GM03348 (cell line): ENCODE measurements at places on chromosomes 5 and 9.

GRCh38 chr5:76125888-76126287 lies 42.7 kb downstream of the SV2C start:
- DNase-seq = no peak

DNA sequence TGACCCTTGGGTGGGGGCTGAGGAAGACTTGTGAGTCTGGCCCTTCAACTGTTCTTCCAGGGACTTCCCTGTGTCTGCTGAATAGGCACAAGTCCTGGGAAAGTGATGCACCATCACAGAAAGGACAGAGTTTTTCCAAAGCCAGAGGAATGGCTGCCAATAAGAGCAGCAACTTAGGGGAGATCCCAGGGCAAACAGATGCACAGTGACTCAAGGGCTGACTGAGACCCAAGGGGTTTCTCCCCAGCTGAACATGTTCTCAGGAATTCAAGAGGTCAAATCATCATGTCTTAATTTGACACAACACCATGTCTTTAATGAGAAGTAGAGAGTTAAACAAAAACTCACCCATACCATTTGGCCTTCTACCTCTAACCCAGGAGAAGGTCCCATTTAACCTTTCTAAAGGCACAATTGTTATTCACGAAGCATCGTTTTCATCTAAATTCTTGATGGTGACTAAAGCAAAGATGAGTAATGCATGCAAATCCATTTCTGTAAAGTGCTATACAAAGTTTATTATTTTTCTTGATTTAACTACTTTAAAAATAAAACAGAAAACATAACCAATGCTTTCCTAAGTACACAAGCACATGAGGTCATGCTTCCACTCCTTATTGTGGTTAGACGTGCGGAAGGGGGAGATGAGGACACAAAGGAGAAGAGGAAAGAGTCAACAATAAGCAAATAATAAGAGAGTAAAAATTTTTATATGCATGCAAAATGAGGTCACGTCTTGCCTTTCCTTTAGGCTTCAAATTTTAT lies 324.1 kb downstream of the PLK2 start:
- DNase-seq = peak; percentile 21

GRCh38 chr5:38208782-38209378 lies 49.5 kb upstream of the EGFLAM start:
- peak; percentile 60 for DNase-seq

GRCh38 chr9:98330831-98331230 lies 75.4 kb upstream of the TBC1D2 start:
- DNase-seq = no peak

DNA sequence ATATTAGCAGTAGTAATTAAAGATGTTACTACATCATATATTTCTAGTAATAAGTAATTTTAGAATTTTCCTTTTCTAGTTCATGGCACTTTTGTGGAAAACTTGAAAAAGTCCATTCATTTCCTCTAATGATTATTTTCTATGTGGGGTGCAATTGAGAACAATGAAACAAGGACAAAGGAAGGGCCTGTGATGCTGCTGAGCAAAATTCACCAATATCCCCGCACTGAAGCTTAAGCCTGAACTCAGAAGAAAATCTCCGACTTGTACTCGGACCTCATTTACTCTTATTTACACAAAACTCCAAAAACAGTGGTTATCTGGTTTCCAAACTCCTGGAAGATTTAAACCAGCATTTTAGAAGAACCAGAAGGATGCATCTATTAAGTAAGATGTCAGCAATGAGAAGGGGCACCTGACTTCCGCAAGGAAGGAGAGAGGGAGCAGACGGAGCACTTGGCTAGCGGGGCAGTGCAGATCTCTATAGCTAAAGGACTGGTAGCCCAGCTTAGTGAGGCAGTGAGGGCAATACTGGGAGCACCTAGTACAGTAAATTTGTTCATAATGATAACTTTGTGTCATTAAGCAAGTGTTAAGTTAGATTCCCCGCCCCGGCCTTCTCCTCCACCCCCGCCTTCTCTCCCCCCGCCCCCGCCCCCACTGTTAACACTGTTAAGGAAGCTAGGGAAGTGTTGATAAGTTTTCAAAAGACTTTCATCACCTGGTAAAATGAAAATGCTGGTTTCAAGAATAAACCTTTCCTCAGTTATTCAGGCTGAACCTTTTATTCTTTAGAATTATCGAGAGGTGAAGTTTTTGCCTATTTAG lies 123.3 kb downstream of the ZSWIM6 start:
- no peak for DNase-seq

DNA sequence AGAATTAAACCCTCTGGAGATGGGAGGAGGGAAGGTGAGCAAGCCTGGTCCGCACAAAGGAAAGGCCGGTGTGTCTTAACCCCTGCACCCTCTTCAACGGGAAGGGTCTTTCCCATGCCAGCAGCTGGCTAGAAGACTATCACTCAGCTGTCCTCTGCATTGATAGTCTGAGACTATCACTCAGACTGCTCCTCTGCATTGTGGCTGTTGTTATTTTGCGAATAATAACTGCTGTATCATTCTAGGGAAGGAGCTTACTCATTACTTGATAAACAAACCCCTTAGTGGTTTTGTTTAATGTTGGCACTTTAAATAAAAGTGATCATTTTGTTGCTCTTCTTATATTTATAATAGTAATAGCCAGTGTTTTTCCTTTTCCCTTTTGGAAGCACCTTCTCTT lies 8.1 kb downstream of the TRIP13 start:
- no peak for DNase-seq

GRCh38 chr5:118479285-118479684 lies 509.1 kb downstream of the DTWD2 start:
- DNase-seq = no peak

DNA sequence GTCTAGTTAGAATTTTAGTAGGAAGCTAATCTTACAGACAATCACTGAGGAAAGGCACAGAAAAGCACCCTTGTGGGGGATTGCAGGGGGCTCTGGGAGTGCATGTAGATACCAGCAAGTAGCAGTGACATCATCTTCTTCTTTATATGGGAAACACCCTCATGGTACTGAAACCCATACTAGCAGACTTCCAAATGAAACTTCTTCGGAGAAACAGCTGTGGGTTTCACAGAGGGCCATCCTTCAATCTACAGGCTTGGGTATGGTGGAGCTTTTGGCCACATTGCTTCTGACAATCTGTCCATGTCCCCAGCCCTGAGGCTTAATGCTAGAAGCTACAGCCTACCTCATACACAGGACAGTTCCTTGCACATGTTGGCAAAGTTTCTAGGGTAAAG lies 165.2 kb upstream of the NFIB start:
- DNase-seq = no peak

GRCh38 chr5:172052450-172053236 lies 46.2 kb upstream of the FBXW11 start:
- peak; percentile 73 for DNase-seq

DNA sequence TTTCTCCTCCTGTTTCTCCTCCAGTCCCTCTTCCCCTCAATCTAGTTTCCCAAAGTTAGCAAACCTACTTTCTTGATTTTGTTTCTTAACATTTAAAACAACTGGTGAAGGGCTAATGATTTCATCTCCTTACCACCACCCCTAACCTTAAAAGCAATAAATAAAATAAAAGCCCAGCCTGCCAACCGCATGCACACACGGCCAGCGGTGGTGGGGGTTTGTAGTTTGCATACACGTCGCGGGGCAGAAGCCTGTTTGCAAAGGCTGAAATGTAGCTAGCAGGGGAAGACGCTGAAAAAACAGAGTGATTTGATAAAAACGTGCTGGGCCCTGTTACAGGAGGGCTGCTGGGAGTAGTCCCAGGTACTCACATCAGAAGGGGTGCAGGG lies 1.9 kb upstream of the DMRT2 start:
- DNase-seq = no peak

- no peak for DNase-seq
These were observed 14.1 kb downstream of the SLC25A46 start for GRCh38 chr5:110752953-110753352.

DNA sequence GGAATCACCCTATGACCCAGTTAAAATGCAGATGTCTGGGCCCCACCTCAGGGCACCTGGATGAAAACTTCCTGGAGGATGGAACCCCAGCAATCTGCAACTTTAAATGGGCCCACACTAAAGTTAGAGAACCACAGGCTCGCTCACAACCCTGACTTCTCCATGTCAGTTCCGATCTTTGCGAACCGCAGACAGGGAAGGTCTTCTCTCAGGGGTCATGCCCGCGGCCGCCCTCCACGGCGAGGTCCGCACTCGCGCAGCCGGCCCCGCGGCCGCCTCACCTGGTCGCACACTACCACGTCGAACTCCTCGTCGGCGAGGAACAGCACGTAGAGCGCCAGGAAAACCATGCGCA lies 499 bp downstream of the ALG2 start:
- DNase-seq = no peak

GRCh38 chr9:1469996-1470395 lies 419.8 kb downstream of the DMRT2 start:
- no peak for DNase-seq

- DNase-seq = no peak
These were observed 173.5 kb downstream of the FAM174A start for GRCh38 chr5:100708645-100709171.

GRCh38 chr5:24750355-24750754 lies 105.6 kb upstream of the CDH10 start:
- DNase-seq = no peak

DNA sequence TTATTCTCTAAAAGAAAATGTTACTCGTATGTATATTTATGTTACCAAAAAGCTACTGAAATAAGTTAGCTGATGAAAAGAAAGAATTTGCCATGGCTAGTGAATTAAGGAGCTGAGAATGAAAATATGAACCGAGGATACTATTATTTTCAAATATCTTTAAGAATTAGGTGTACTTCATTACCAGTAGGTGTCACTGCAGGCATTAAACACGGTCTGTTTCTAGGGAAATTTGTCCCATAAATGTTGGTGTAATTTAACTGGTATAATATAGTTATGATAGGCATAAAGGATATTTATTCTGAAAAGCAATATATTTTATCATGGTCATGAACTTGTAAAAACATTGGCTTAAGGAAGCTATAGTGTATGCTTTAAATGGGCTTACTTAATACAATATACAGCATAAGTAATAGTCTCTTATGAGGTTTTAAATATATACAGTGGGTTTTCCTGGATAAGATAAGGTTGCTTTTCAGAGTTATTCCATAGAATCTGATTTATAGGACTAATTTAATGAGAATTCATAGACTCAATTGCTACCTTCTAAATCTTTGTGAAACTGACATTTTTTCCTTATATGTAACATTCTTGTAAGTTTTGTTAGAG lies 72.4 kb upstream of the MPDZ start:
- peak; percentile 60 for DNase-seq

- DNase-seq = no peak
These were observed 355.3 kb downstream of the NR2F1-AS1 start for GRCh38 chr5:93225748-93226147.
